ENCODE measurements at places on chromosomes 6 and 20. TPM values are rescaled to one million over a fixed set of nuclear protein-coding genes. Genes with fewer than 3 reads are reported as not detected.

DNA sequence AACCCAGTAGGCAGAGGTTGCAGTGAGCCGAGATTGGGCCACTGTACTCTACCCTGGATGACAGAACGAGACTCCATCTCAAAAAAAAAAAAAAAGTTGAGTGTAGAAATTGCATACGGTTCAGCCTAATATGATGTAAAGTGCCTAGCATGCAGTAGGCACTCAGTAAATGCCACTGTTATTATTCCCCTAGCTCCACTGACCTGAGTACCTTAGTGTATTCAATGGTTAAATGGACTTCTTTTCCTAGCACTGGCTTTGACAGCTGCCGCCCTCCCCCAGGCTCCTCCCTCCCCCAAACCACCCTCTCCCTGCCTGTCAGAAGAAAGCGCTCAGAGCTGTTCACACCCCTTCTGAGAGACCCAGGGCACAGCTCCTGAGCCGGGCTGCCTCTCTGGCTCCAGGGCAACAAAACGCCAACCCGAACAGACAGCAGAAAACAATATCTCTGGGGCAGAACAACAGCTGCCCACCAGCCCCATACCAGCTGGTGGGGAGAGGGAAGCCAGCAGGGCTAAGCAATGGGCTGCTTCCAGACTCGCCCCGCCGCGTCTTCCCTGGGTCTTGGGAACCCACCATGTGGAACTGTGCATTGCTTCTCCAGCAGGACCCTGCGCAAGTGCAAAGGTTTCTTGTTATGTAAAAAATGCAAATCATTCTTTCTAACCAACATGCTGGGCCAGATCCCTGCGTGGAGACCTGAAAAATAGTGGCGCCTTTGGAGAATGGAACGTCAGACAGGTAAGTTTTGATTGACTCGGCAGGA, 4.5 kb downstream of the CPNE5 start:
- no peak overlapping the region for H3K4me3 ChIP-seq
- DNase-seq: no peak
- H3K27ac ChIP-seq: no peak overlapping the region
- peaks cover 13% of the 10 kb centered on the region for H3K27me3 ChIP-seq
- H3K36me3 ChIP-seq: no peaks in the 10 kb centered on the region
- H3K4me1 ChIP-seq: no peaks in the 10 kb centered on the region

ZSCAN16 gene
- total RNA-seq: 2.8 TPM

GRCh38 chr20:56974499-56975250, 291.8 kb downstream of the BMP7 start:
- H3K4me1 ChIP-seq: no peaks in the 10 kb centered on the region
- no peaks in the 10 kb centered on the region for H3K36me3 ChIP-seq
- no peak overlapping the region for H3K27ac ChIP-seq
- H3K27me3 ChIP-seq: peaks cover 21% of the 10 kb centered on the region
- H3K4me3 ChIP-seq: no peak overlapping the region

FAXC gene
- not detected for total RNA-seq

- DNase-seq: peak; percentile 53
- H3K27ac ChIP-seq: peak overlapping the region; percentile 80
- peaks cover 62% of the 10 kb centered on the region for H3K4me1 ChIP-seq
- H3K27me3 ChIP-seq: no peaks in the 10 kb centered on the region
- peaks cover 12% of the 10 kb centered on the region for H3K36me3 ChIP-seq
Observed at GRCh38 chr6:107740496-107741190, 83.5 kb downstream of the SCML4 start.

DNA sequence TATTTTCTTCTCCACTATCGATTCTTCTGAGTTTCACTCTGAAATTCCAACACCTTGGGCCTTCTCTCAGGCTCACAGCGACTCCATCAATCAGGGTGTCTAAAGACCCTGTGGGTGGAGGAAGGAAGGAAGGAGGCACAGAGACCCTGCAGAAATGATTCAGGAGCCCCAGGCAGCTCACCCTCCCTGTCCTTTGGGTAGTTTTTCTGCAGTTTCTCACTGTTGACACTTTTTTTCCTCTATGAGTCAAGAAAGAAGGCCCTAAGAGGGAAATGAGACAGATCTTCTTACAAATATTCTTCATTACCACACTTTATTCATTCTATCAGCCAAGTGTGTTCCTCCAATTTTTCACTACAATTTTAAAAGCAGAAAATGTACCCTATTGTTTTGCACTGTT, 34.2 kb upstream of the TBXT start:
- H3K4me3 ChIP-seq: no peak overlapping the region
- no peaks in the 10 kb centered on the region for H3K36me3 ChIP-seq
- H3K27ac ChIP-seq: no peak overlapping the region
- DNase-seq: no peak
- no peaks in the 10 kb centered on the region for H3K4me1 ChIP-seq
- peaks cover 6% of the 10 kb centered on the region for H3K27me3 ChIP-seq

ZDHHC14 gene
- 1.4 TPM for total RNA-seq

GRCh38 chr20:47455133-47456040, 46.3 kb upstream of the NCOA3 start:
- H3K4me1 ChIP-seq: peaks cover 41% of the 10 kb centered on the region
- no peaks in the 10 kb centered on the region for H3K36me3 ChIP-seq
- H3K27me3 ChIP-seq: no peaks in the 10 kb centered on the region
- H3K4me3 ChIP-seq: no peak overlapping the region

PRR18 gene
- 0.17 TPM for total RNA-seq

GRCh38 chr6:34556031-34556471, at the start of gene SPDEF:
SPDEF (minus strand) TSS chr6:34556329; CDS start chr6:34544455, 11,874 bp downstream.
- no peak within 1 kb of the TSS for H3K4me3 ChIP-seq
- DNase-seq: no peak
- no peak within 1 kb of the TSS for H3K27ac ChIP-seq

ANGPT4 gene
- total RNA-seq: not detected

RSPO4 gene
- total RNA-seq: not detected

MOG gene
- total RNA-seq: not detected

PACSIN1 gene
- total RNA-seq: 0.40 TPM

GRCh38 chr6:16696496-16696895, 64.8 kb downstream of the ATXN1 start:
- peak overlapping the region; percentile 89 for H3K27ac ChIP-seq
- peaks cover 6% of the 10 kb centered on the region for H3K36me3 ChIP-seq
- H3K27me3 ChIP-seq: no peaks in the 10 kb centered on the region
- peaks cover 90% of the 10 kb centered on the region for H3K4me1 ChIP-seq
- DNase-seq: no peak

GRCh38 chr6:82360552-82360951, 3.1 kb upstream of the TPBG start:
- H3K4me1 ChIP-seq: peaks cover 15% of the 10 kb centered on the region
- no peak for DNase-seq
- H3K4me3 ChIP-seq: no peak overlapping the region
- H3K27me3 ChIP-seq: peaks cover 41% of the 10 kb centered on the region
- no peak overlapping the region for H3K27ac ChIP-seq

- no peak overlapping the region for H3K4me3 ChIP-seq
- H3K4me1 ChIP-seq: no peaks in the 10 kb centered on the region
- H3K27ac ChIP-seq: no peak overlapping the region
Observed at GRCh38 chr6:55746473-55746872, 128.9 kb downstream of the BMP5 start.

DNA sequence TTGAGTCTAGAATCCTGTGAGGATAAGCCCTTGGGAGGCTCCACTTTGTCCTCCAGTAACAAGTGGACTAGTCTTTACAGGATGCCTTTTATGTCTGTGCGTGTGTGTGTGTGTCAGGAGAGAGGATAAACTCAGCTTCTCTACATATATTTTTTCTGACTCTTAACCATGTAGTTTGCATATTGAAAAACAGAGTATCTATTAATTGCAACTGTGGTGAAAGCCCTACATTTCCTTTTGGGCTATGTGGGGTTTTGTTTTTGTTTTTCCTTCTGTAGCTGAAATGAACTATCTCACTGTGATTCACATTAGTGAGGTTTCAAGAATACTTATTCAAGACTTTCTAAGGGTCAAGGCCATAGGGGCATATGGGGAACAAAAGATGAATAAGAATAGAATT, 17.7 kb downstream of the TPBG start:
- H3K4me3 ChIP-seq: no peak overlapping the region
- H3K36me3 ChIP-seq: no peaks in the 10 kb centered on the region
- no peak for DNase-seq
- no peaks in the 10 kb centered on the region for H3K4me1 ChIP-seq
- H3K27me3 ChIP-seq: no peaks in the 10 kb centered on the region

- H3K36me3 ChIP-seq: peaks cover 2% of the 10 kb centered on the region
- no peak overlapping the region for H3K4me3 ChIP-seq
- DNase-seq: no peak
- H3K27me3 ChIP-seq: no peaks in the 10 kb centered on the region
- peaks cover 4% of the 10 kb centered on the region for H3K4me1 ChIP-seq
Observed at GRCh38 chr6:111032484-111033140, 50.8 kb downstream of the RPF2 start.

- no peak within 1 kb of the TSS for H3K27ac ChIP-seq
- no peak for DNase-seq
- peaks cover 9% of the 10 kb centered on the region for H3K4me1 ChIP-seq
- H3K27me3 ChIP-seq: no peaks in the 10 kb centered on the region
- no peak within 1 kb of the TSS for H3K4me3 ChIP-seq
- H3K36me3 ChIP-seq: no peaks in the 10 kb centered on the region
Observed at GRCh38 chr20:4721719-4722118, at the start of gene PRND. PRND (plus strand) TSS chr20:4721909; CDS start chr20:4724552, 2,643 bp downstream.

DNA sequence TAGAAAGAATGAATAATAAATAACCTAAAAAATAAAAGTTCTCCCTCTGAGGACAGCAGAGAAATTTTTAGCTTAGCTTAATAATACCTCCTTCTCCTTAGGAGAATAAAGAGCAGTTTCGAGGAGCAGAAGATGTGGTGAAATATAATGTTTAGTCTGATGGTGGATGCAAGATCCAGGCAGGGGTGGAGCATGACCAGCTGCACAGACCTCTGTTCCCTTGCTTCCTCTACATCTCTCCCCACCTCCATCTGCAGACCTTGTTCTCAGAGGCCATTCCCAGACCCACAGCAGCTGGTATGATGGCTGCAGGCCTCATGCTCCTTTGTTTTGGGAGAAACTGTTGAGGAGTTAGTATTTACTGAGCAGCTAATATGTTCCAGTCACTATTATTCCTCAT, 1.5 kb downstream of the BTN3A2 start:
- peaks cover 59% of the 10 kb centered on the region for H3K4me1 ChIP-seq
- H3K27ac ChIP-seq: peak overlapping the region; percentile 67

DNA sequence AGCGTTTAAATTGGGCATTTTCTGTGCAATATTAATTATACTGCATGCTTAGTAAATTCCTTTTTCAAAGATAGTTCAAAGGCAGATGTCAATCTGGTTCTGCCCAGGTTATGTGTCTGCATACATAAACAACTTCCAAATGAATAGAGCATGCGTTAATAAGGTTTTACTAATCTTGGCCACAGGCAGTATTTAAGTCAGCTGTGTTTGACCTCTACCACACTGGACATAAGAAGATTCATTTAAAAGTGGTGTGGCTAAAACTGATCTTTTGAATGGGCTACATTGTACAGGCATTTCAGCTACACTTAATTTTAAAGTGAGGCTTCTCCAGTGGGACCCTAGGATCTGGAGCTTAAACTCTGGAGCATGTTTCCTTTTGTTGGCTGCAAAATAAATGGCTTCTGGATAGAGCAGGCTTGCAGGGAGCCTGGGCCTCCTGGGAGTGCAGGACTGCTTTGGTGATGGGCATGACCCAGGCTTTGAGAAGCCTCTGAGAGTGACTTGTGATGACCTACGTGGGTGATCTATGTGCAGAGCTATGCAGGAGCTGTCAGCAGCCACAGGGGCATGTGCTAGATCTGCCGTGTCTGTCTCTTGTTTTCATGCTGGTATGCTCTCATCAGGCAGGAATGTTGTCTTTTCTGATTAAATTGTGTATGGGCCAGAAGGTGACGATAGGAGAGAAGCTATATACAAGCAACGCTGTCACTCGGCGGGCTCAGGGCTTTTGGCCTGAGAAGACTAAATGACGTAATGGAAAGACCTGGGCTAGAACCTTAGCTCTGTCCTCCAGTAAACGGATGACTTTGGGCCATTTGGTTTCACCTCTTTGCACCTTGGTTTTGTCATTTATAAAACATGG, 331.2 kb downstream of the QKI start:
- H3K4me3 ChIP-seq: no peak overlapping the region
- H3K27me3 ChIP-seq: peaks cover 10% of the 10 kb centered on the region
- no peak overlapping the region for H3K27ac ChIP-seq
- H3K36me3 ChIP-seq: no peaks in the 10 kb centered on the region
- H3K4me1 ChIP-seq: peaks cover 1% of the 10 kb centered on the region

All from activated CD4-positive, alpha-beta memory T cell treated with anti-CD3 and anti-CD28 coated beads for 36 hours (primary cell).